Renal cortex interstitium (tissue), 15 donors: ENCODE measurements at places on chromosomes 3 and 15.

GRCh38 chr15:33028495-33028894, 166.0 kb downstream of the FMN1 start:
- no peak for DNase-seq

GRCh38 chr3:155555479-155556060, 189.3 kb downstream of the PLCH1 start:
- no peak for DNase-seq

DNA sequence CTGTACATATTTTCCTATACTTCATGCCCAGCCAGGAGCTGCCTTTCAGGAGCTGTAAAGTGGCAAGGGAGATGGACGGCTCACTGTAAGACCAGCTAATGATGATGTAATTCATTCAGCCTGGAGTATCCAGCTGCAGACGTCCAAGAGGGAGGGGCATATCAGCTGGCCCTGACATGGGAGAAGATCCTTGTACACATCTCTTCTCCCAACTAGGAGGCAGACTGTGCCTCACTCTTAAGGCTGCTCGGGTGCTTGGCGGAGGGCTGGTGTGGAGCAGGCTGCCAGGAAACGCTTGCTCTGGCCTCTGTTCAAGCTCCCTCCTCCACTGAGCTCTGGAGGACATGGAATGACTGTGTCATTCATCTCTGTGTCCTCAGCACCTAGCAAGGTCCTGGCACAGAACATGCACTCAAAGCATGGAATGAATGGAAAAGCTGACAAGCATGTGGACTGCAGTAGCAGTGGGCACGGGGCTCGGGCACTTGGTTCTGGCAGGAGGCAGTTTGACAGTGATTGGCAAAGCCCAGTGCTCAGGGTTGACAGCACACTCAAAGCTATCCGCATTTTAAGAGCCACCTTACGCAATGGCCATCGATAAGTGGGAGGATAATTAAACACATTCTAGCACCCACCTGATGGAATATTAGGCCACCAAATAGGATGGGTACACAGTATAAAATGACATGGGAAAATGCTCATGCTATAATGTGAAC, 72.4 kb downstream of the TBC1D2B start:
- DNase-seq: no peak

- DNase-seq: no peak
Measured at GRCh38 chr3:54987719-54988118, 59.9 kb upstream of the LRTM1 start.

GRCh38 chr3:128122013-128122412, 1.6 kb downstream of the RUVBL1 start:
- DNase-seq: no peak

GRCh38 chr15:24856397-24857390, 98.1 kb upstream of the SNRPN start:
- DNase-seq: no peak

GRCh38 chr15:38076786-38077185, 142.3 kb downstream of the TMCO5A start:
- DNase-seq: no peak

DNA sequence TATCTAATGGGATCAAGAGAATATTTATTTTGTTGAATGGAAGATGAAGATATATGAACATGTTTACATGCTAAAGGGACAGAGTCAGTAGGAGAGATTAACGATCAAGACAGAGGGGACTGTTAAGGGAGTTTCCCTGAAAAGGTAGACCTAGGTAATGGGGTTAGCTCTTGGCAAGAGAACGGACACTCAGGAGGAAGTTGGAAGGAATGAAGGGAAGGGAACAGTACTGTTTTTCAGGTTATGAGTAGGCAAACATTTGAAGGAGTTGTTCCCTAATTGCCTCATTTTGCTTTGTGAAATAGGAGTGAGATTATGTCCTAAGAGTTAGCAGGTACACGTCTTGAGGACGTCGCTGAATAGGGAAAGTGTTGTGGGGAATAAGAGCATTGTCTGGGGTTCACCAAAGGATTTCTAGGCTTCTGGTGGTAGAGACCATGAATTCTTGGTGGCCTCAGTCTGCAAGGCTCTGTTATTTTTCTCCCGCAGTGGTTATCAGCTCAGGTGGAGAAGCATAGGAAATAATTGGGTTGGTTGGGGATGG, 41.3 kb downstream of the PDE8A start:
- no peak for DNase-seq

DNA sequence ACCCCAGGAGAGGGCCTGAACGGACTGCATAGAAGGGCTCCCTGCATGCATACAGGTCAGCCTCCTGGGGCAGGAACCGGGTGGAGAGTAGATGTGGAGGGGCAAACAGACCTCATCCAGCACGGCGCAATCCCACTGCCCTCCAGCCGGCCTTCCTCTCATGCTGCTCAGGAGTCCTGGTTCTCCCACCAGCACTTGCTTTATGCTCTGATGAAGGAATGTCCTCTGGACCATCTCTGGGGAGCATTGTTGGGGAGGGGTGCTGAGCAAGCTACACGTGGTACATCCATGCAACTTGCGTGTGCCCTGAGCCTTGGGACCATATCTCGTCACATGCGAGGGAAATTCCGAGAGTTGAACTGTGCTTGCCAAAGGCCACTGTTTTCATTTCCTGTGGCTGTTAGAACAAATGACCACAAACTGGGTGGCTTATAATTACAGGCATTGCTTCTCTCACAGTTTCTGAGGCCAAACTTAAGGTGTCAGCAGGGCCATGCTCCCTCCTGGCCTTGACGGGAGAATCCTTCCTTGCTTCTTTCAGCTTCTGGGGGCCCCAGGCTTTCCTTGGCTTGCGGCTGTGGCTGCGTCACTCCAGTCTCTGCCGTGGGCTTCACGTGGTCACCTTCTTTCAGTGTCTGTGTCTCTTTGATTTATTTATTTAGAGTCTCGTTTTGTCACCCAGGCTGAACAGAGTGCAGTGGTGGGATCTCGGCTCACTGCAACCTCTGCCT, 12.2 kb downstream of the SELENOS start:
- no peak for DNase-seq
